ENCODE measurements at places on chromosomes 7 and 10.

GRCh38 chr7:25454562-25455041 is 226.3 kb upstream of the NPVF start:
- no peak for DNase-seq

- DNase-seq = no peak
Observed at GRCh38 chr7:98511175-98511574, 105.9 kb upstream of the NPTX2 start.

DNA sequence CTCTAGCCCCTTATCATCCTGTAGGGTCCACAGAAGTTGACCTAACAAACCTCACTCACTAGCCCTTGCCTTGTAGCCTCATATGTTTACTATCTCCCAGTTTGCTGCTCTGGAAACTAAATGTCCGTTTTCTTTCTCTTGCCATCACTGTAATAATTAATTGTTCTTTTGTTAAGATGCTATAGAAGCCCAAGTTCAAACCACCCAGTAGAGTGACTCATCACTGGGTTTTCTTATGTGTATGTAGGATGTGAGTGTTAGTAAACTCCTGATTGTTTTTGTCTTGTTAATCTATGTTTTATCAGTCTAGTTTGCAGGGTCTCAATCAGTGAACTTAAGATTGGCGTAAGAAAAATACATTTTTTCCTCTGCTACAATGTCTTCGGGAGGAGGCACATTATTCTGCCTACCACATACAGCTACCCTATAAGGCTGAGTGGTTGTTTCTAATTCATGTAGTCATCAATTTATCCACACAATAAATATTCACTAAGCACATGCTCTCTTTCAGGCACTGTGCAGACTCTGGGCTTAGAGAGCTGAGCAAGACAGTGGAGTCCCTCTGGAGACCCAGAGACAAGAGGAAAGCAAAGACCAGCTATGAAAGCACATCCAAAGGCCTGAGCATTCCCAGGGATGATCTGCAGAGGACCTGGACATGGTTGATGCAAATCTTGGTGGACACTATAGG is 474.1 kb upstream of the AKR1E2 start:
- DNase-seq = no peak

- DNase-seq = no peak
Observed at GRCh38 chr7:17030559-17030958, 148.8 kb upstream of the AGR3 start.

- no peak for DNase-seq
Observed at GRCh38 chr10:12539350-12540164, 190.2 kb downstream of the CAMK1D start.

DNA sequence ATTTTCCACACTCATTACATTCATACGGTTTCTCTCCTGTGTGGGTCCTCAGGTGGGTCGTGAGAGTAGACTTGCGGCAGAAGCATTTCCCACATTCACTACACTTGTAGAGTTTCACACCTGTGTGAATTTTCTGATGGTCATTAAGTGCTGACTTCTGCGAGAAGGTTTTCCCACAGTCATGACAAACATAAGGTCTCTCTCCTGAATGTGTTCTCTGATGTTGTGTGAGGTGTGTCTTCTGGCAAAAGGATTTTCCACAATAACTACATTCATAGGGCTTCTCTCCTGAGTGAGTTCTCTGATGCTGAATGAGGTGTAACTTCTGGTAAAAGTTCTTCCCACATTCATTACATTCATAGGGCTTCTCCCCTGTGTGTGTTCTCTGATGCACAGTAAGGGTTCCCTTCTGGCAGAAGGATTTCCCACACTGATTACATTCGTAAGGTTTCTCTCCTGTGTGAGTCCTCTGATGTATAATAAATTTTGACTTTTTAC is 15.1 kb downstream of the ZNF12 start:
- DNase-seq = no peak

DNA sequence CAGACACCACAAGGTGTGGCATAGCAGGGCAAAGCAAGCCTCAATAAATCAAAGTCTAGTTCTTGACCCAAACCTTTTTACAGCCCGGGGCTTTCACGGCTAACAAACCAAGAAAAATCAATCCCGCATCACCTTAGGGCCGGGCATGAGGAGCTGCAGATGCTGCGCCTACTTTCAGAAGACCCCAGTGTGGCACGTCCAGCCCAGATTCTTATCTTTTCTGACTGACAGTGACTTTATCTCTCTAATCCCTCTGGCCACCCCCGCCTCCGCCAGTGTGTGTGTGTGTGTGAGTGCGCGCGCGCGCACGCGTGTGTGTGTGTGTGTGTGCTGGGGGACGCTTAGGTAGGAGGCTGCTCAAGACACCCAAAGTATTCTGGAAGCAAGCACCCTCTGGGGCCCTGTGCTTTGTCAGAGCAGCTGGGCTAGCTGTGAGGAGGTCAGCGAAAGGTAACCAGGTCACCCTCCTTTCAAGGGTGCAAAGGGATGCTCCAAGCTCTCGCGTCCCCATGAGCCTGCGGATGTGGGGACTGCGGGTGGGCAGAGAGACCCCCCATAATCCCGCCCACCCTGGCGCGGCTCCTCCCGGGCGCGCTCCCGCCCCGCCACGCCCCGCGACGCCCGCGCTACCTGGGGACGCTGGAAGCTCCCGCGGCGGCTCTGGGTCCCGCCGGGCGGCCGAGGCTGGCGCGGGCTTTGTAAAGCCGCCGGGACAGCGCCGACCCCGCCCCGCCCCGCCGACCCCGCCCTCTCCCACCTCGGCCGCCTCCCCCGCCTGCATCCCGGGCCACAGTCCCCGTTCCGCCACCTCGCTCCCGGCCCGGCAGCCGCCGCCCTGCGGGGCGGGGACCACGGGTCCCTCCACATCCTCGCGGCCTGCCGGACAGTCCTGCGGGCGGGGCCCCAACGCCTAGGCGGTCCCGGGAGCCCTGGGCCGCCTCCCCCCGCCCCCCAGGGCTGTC is 57.1 kb upstream of the RHOBTB1 start:
- no peak for DNase-seq

DNA sequence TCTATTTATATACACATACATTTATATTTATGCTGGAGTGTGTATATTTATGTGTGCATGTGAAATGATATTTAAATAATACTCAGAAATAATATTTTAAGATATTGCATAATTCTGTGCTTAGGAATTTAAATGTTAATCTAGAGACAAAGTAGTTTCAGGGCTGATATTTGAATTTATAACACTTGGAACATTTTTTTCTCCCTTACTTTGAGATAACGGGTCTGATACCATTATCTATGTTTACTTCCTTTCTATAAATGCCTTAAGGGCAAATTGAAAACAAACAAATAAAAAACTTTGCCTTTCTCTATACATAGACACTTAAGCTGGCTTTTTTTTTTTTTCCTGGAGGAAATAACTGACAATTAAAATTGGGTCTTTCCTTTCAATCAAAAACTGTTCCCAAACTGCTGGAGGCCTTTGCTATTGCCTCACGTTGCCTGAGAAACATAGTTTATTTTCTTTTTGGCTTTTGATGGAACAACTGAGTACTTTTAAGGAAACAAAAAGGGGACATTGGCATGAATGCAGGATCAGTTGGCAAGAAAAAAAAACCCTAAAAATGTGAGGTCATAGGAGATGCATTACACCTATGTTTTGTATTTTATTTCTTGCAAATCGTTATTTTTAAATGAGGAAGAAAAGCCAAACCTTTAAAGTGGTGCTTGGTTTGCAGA is 98.7 kb downstream of the ITGA8 start:
- DNase-seq = no peak

DNA sequence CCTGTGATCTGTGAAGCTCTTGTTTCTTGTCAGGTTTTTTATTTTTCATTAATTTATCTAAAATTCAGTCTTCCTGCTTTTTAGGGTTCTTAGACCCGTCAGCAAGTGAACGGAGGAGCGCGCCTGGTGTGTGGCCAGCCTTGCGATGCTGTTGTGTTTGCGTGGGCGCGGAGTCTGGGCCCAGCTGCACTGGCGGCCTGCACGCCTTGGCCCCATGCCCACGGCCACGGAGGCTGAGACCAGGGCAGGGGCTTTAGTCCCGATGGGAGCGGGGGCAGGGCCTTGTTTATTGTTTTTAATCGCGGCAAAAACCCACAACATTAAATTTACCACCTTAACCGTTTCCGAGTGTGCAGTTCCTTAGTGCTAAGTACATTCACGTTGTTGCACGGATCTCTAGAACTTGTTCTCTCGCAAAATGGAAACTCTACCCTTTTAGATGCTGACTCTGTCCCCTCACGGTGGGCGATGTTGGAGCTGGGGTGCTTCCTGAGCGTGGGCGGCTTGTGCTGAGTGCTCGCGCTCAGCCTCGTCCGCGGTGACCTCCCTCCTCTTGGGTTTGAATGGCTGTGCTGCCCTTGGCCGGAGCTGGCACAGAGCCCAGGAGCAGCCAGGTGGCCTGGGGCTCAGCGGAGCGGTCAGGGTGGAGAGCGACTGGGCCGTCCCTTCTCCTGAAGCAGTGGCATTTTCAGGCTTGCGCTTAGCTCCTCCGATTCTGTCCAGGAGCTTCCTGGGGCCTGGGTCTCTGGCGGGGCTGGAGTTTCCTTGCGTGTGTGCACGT is 69.1 kb downstream of the INPP5A start:
- DNase-seq = no peak

- no peak for DNase-seq
Observed at GRCh38 chr7:29019896-29020295, 61.8 kb upstream of the TRIL start.

- no peak for DNase-seq
Observed at GRCh38 chr10:47249881-47250280, 50.1 kb upstream of the GDF10 start.

DNA sequence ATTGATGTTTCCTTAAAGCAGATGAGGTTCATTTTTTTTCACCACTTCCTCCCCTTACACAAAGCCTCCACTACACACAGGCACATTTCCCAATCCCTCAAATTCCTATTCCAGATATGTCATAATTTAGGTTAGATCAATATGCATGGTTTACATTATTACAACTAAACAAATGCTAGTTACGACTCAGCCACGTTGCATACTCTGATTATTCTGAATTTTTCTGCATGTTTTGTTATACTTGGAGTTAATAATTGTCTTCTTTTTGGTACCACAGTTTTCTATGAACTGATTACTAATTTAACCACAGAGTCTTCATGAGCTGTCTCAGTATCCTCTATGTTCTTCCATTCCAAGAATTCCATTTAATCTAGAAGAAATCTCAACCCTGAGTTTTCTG is 4.4 kb upstream of the BICC1 start:
- DNase-seq = no peak

DNA sequence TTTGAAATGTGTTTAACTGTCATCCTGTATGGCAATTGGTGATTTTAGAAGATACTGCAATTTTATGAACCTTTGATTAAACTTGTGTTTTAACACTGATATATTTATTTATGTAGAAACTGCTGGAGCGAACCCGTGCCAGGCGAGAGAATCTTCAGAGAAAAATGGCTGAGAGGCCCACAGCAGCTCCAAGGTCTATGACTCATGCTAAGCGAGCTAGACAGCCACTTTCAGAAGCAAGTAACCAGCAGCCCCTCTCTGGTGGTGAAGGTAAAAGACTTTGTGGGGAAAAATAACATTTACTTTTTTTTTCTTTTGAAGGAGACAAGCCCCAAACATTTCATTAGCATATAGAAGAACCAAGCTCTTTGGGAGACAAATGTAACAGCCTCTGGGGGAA is 6.5 kb downstream of the ANLN start:
- no peak for DNase-seq

GRCh38 chr10:14873090-14873760 is 5.4 kb upstream of the SUV39H2 start:
- no peak for DNase-seq

- no peak for DNase-seq
Observed at GRCh38 chr10:71396084-71396710, 523 bp upstream of the CDH23 start.

DNA sequence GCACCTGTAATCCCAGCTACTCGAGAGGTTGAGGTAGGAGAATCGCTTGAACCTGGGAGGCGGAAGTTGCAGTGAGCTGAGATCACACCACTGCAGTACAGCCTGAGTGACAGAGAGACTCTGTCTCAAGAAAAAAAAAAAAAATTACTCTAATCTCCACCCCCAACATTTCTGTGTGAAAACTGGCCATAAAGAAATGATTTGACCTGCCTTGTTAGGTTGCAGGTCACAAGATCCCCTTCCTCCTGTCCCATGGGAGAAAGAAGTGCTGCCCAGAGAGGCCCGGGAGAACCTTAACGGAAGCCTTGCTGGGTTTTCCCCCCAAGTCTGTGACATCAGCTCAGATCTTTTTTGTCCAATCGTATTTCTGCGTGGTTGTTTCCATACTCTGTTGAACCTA is 8.7 kb upstream of the CALHM1 start:
- DNase-seq = no peak

GRCh38 chr10:72370201-72370722 is 15.5 kb upstream of the DNAJB12 start:
- DNase-seq = no peak

GRCh38 chr10:70960783-70961570 is 72.6 kb upstream of the PCBD1 start:
- no peak for DNase-seq
